NCI-H1105 treated with DMSO at 0.1 percent for 48 hours (cell line): ENCODE measurements at places on chromosomes 16 and 17.

GRCh38 chr16:24027466-24027865 lies 191.7 kb downstream of the PRKCB start:
- DNase-seq = no peak

DNA sequence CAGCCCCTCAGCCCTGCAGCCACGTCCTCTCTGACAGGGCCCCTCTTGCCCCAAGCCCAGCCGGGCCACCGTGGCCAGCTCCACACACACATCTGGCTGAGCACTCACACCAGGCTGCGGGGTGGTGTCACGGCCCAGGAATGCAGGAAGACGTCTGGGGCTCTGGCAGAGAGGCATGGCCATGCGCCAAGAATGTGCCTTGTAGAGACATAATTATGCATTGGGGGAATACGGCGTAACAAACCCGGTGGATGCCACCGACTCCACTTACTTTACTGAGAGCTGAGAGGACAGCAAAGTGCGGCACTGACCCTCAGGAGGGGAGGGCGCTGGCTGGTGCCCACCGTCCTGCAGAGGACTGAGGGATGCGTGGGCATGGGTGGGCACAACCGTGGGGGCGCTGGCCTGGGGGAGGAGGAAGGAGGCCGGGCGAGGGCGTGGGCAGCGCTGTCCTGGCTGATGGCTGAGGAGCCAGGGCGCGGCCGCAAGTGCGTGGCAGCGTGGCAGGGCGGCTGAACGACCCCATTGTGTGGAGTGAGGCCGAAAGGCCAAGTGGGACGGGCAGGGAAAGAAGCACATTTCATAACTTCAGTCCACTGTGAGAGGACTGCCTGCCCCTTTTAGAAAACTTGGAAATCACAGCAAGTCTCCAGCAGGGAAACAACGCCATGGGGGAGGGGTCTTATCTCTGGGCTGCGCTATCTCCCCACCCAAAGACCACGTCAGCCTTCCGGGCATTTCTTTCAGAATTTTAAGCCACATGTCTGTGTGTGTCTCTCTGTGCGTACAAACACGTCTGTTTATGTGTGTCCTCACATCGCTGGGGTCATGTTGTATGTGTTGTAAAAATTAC lies 30.6 kb downstream of the METRNL start:
- peak; percentile 71 for DNase-seq

DNA sequence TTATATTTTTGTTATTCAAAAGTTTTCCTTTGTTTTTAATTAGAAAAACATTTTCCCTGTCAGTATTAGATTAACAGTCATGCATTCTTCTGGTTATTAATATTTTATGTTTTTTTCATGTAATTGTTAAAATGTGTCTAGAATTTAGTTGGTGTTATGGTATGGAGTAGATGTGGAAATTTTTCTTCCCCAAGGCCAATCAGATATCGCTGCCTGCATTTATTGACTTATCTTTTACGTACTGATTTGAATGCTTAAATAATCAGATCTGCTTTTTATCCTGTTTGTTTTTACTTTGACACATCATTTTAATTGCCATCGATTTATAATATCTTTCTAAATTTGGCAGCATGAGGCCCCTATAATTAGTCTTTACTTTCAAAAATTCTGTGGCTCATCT lies 13.6 kb downstream of the FTO start:
- DNase-seq = no peak

- peak; percentile 67 for DNase-seq
These were observed 93.3 kb downstream of the MYO1D start for GRCh38 chr17:32783602-32784001.

- no peak for DNase-seq
These were observed 44.7 kb downstream of the SOCS1 start for GRCh38 chr16:11211061-11211976.

DNA sequence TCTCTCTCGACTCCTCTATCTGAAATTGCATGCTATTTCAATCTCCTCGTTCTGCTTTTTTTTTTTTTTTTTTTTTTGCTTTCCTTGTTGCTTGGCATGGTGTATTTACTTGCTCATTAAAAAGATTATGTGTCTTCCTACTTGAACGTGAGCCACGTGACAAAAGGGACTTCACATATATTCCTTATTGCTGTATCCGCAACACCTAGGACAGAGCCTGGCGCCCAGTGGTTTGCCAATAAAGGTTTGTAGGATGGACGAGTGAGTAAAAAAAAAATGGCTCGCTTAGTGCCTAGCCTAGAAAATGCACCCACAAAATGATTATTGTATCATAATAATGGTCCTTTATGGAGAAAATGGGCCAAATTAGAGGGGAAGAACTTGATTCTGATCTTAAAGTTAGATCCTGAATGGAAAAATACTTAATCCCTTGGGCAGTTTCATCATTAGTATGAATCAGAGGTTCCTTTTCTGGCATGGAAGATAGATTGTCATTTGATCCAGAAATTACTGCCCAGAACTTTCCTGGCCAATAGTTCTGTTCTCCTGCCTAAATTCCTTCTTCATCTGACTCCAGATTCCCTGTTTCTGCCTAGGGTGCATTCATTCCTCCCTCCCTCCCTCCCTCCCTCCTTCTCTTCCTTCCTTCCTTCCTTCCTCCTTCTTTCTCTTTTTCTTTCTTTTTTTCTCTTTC lies 13.6 kb upstream of the TMEM220 start:
- DNase-seq = no peak

DNA sequence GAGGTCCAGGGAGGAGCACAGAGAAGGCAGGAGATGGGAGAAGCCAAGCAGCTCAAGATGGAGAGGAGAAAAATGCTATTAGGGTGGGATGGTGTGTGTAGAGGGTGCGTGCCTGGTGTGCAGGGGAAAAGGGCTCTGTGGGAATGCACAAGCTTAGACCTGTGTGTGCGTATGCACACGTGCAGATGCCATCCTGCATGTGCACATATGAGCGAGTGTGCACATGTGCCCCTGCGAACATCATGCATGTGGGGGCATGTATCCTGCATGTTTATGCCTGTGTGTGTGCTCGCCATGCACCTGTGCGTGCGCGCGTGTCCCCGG lies 438 bp upstream of the KCNJ12 start:
- no peak for DNase-seq
